Progenitor cell of endocrine pancreas (in vitro differentiated cells): ENCODE measurements at places on chromosomes 5 and 9.
A peak's percentile ranks its signal among the peaks of the same experiment; 100 is the strongest.

DNA sequence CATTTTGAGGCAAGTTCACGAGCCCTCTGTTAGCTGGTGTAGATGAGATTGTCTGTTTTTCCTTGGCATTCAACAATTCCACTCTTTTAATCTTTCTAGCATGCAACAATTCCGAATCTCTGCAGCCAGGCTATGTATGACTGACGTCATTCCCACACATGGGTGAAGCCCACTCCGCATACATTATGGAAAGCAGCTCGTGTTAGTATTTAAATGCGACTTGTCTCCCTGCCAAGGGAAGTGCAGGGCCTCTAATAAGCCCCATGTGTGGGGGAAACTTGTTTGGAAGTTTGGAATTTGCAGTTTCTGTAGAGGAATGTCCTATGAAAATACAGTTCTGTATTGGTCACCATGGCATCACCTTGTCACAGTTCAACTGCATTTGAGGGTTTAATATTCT is 146.0 kb upstream of the FBXL7 start:
- no peak overlapping the region for H3K4me3 ChIP-seq
- no peaks in the 10 kb centered on the region for H3K27me3 ChIP-seq
- H3K4me1 ChIP-seq = no peaks in the 10 kb centered on the region
- H3K27ac ChIP-seq = no peak overlapping the region
- no peaks in the 10 kb centered on the region for H3K36me3 ChIP-seq

- no peak overlapping the region for H3K4me3 ChIP-seq
- H3K4me1 ChIP-seq = no peaks in the 10 kb centered on the region
- no peaks in the 10 kb centered on the region for H3K27me3 ChIP-seq
- DNase-seq = peak; percentile 18
- H3K27ac ChIP-seq = no peak overlapping the region
- H3K36me3 ChIP-seq = peaks cover 1% of the 10 kb centered on the region
These were observed 119.5 kb downstream of the TRPM3 start for GRCh38 chr9:71001780-71002386.

GRCh38 chr5:142654578-142655058 is 31.3 kb downstream of the FGF1 start:
- no peaks in the 10 kb centered on the region for H3K36me3 ChIP-seq
- no peak overlapping the region for H3K27ac ChIP-seq
- DNase-seq = no peak
- no peak overlapping the region for H3K4me3 ChIP-seq

DNA sequence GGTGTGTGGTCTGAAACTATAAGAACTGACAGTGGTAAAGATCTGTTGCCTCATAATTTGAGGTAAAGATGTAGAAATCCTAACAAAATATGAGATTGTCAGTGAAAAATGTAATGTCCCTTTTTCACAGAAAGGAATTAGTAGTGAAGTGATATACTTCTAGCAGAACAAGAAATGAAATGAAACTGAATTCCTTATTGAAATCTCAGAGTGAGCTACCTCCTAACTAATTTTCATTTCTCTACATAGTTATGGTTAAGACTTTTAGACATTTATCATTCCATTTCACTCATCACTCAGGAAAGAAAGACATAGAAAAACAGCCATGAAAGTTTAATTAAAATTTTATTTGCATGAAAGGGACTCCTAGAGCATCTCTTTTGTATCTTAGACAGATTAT is 48.7 kb downstream of the TMEM174 start:
- H3K27ac ChIP-seq = no peak overlapping the region
- peaks cover 84% of the 10 kb centered on the region for H3K27me3 ChIP-seq
- no peak overlapping the region for H3K4me3 ChIP-seq
- DNase-seq = no peak
- no peaks in the 10 kb centered on the region for H3K4me1 ChIP-seq

GRCh38 chr9:79591458-79591857 is 19.7 kb downstream of the TLE4 start:
- no peak overlapping the region for H3K27ac ChIP-seq
- no peak for DNase-seq
- H3K36me3 ChIP-seq = peaks cover 17% of the 10 kb centered on the region
- no peaks in the 10 kb centered on the region for H3K27me3 ChIP-seq
- H3K4me3 ChIP-seq = no peak overlapping the region

- no peaks in the 10 kb centered on the region for H3K36me3 ChIP-seq
- no peaks in the 10 kb centered on the region for H3K4me1 ChIP-seq
- no peak overlapping the region for H3K27ac ChIP-seq
- no peak for DNase-seq
These were observed 467.5 kb downstream of the EFNA5 start for GRCh38 chr5:107203243-107203642.

GRCh38 chr9:121242219-121242958 is 25.6 kb upstream of the GSN start:
- no peak overlapping the region for H3K4me3 ChIP-seq
- H3K27ac ChIP-seq = no peak overlapping the region
- H3K36me3 ChIP-seq = peaks cover 2% of the 10 kb centered on the region
- DNase-seq = no peak
- no peaks in the 10 kb centered on the region for H3K27me3 ChIP-seq

GRCh38 chr9:86471171-86471815 is 117.1 kb upstream of the TUT7 start:
- H3K4me3 ChIP-seq = no peak overlapping the region
- peaks cover 3% of the 10 kb centered on the region for H3K27me3 ChIP-seq
- H3K4me1 ChIP-seq = peaks cover 7% of the 10 kb centered on the region
- no peaks in the 10 kb centered on the region for H3K36me3 ChIP-seq

DNA sequence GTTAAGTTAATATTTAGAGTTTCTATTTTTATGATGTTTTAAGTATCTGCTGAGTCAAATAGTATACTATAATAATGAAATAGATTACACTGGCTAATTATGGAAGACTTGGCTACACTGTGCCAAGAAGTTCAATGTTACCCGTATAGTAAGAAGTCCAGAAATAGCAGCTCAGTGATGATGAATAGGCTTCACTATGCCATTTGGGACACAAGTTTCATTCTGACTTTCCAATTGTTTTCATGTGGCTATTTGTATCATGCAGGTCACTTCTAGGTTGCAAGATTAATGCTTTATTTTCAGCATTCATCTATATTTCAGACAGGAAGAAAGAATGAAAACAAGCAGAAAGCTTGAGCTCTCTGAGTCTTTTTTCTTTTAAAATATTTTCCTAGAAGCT is 194.5 kb upstream of the RIOK2 start:
- DNase-seq = no peak
- H3K27me3 ChIP-seq = no peaks in the 10 kb centered on the region
- no peak overlapping the region for H3K27ac ChIP-seq
- H3K4me3 ChIP-seq = no peak overlapping the region
- no peaks in the 10 kb centered on the region for H3K36me3 ChIP-seq
- no peaks in the 10 kb centered on the region for H3K4me1 ChIP-seq

DNA sequence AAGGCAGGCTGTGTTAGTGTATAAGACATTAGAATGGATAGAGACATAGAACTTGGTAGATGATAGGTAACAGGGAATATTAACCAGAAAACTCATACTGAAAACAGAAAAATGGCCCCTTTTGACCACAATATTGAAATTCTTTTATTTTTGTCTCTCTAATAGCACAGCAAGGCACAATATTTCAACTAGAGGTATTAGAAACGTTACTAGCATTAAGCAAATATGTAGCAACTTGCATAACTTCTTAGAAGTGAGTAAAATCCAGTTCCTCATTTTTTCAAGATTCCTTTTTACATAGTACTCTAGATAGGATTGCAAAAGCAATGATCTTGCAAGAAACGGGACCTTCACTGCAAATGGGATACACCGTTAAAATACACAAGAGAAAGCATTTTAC is 102.7 kb upstream of the VCAN start:
- H3K27ac ChIP-seq = no peak overlapping the region
- DNase-seq = no peak
- peaks cover 17% of the 10 kb centered on the region for H3K27me3 ChIP-seq
- no peak overlapping the region for H3K4me3 ChIP-seq
- H3K36me3 ChIP-seq = no peaks in the 10 kb centered on the region

DNA sequence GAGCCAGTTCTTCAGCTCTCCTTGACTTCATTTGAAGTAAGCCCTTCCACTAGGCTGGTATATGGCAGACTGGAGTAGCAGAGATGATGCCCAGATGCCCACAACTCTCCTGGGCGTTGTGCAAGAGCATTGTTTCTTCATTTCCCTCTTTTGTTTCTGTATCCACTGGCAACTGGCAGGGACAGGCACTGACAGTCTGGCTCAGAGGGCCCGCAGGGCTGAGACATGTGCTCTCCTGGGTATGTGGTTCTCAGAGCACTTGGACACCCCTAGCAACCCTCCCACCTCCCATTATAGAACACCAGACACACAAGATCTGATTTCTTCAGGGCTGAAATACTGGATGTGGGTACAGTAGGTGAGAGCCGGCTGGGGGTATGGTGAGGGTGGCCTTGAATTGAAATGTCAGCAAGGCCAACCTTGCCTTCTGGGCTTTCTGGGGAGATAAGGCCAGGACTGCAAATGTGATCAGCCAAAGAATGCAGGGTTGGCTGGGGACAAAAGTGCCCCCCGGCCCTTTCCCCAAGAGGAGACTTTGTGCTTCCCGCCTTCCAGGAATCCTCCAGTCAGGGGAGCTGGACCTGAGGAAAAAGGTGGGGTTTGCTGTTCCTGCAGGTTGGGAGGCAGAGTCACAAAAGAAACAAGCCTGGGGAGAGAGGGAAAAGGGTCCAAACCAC is 28.6 kb upstream of the CTNNA1 start:
- H3K36me3 ChIP-seq = no peaks in the 10 kb centered on the region
- H3K27me3 ChIP-seq = no peaks in the 10 kb centered on the region
- peaks cover 28% of the 10 kb centered on the region for H3K4me1 ChIP-seq
- peak overlapping the region; percentile 84 for H3K27ac ChIP-seq
- no peak for DNase-seq
- no peak overlapping the region for H3K4me3 ChIP-seq

- peaks cover 15% of the 10 kb centered on the region for H3K27me3 ChIP-seq
- no peak overlapping the region for H3K27ac ChIP-seq
- H3K4me3 ChIP-seq = no peak overlapping the region
- no peak for DNase-seq
These were observed 31.6 kb downstream of the ADRA1B start for GRCh38 chr5:159947708-159948358.

- H3K36me3 ChIP-seq = no peaks in the 10 kb centered on the region
- no peak for DNase-seq
- no peaks in the 10 kb centered on the region for H3K27me3 ChIP-seq
- no peak overlapping the region for H3K27ac ChIP-seq
These were observed 30.4 kb downstream of the NR3C1 start for GRCh38 chr5:143373076-143373475.

DNA sequence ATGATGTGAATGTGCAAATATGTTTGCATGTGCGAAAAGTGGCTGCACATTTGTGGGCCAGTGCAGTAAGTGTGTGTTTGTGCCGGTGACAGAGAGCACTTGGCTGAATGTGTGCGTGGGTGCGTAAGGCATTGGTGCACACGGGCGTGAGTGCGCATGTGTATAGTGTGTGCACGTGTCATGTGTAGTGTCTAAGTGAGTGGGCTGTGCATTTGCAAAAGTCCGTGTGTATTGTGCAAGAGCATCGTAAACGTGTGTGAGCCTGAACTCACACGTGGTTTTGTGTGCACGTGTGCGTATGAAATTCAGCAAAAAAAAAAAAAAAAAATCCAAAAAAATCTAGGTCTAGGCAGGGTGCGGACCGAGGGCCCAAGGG is 6.5 kb upstream of the EBF1 start:
- DNase-seq = no peak
- H3K4me3 ChIP-seq = no peak overlapping the region
- no peaks in the 10 kb centered on the region for H3K36me3 ChIP-seq

GRCh38 chr5:140038373-140038957 is 4.6 kb downstream of the NRG2 start:
- H3K4me3 ChIP-seq = peak overlapping the region; percentile 33
- peaks cover 7% of the 10 kb centered on the region for H3K27me3 ChIP-seq
- no peak for DNase-seq
- H3K36me3 ChIP-seq = peaks cover 3% of the 10 kb centered on the region

- H3K4me3 ChIP-seq = no peak overlapping the region
- no peak overlapping the region for H3K27ac ChIP-seq
- peaks cover 2% of the 10 kb centered on the region for H3K4me1 ChIP-seq
- no peak for DNase-seq
These were observed 32.7 kb downstream of the UBE2D2 start for GRCh38 chr5:139593716-139594319.

GRCh38 chr5:19099195-19099594 is 888.8 kb downstream of the CDH18 start:
- no peak overlapping the region for H3K27ac ChIP-seq
- no peak for DNase-seq
- H3K27me3 ChIP-seq = no peaks in the 10 kb centered on the region

GRCh38 chr5:62083247-62083646 is 222.8 kb upstream of the KIF2A start:
- H3K4me1 ChIP-seq = peaks cover 11% of the 10 kb centered on the region
- no peaks in the 10 kb centered on the region for H3K27me3 ChIP-seq
- H3K36me3 ChIP-seq = no peaks in the 10 kb centered on the region
- no peak for DNase-seq
- no peak overlapping the region for H3K27ac ChIP-seq

DNA sequence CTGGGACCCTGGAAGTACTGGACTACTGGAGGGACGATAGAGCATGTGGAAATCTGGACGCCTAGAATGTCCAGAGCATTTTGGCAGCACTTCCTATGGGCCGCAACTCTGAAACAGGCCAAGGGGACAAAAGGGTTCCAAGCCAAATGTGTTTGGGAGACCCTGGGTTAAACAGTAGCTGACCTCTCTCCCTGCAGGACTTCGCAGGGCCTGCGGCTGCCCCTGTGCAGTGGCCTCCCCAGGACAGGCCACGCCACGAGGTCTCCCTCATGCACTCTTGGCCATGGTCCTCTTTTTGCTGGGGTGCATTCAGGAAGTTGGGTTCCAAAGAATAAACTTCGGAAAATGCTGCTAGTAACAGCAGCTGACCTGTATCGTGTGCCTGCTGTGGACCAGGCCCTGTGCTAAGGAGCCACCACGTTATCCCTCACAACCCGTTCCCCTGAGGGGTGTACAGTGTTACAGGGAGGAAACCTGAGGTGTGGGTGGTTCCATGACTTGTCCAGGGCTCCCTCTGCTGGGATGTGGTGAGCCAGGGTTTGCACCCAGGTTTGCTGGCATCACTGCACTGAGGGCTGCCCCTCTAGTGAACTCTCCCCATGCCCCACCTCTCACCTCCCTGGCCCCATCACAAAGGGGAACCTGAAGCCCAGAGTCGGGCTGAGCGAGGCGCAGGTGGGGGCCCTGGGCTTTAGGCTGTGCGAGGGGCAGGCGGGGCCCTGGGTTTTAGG is 79.4 kb downstream of the AMBP start:
- no peaks in the 10 kb centered on the region for H3K27me3 ChIP-seq
- no peak for DNase-seq
- H3K4me1 ChIP-seq = no peaks in the 10 kb centered on the region
- no peak overlapping the region for H3K4me3 ChIP-seq
- H3K36me3 ChIP-seq = peaks cover 7% of the 10 kb centered on the region
- H3K27ac ChIP-seq = no peak overlapping the region

- H3K36me3 ChIP-seq = no peaks in the 10 kb centered on the region
- H3K4me3 ChIP-seq = no peak overlapping the region
- no peak for DNase-seq
- no peak overlapping the region for H3K27ac ChIP-seq
These were observed 464.0 kb upstream of the TUSC1 start for GRCh38 chr9:26142201-26142600.

GRCh38 chr9:113630386-113631136 is 167.0 kb downstream of the RGS3 start:
- H3K36me3 ChIP-seq = no peaks in the 10 kb centered on the region
- H3K4me3 ChIP-seq = no peak overlapping the region
- no peak for DNase-seq
- peaks cover 24% of the 10 kb centered on the region for H3K4me1 ChIP-seq
